ENCODE measurements at places on chromosomes 12 and 14.

DNA sequence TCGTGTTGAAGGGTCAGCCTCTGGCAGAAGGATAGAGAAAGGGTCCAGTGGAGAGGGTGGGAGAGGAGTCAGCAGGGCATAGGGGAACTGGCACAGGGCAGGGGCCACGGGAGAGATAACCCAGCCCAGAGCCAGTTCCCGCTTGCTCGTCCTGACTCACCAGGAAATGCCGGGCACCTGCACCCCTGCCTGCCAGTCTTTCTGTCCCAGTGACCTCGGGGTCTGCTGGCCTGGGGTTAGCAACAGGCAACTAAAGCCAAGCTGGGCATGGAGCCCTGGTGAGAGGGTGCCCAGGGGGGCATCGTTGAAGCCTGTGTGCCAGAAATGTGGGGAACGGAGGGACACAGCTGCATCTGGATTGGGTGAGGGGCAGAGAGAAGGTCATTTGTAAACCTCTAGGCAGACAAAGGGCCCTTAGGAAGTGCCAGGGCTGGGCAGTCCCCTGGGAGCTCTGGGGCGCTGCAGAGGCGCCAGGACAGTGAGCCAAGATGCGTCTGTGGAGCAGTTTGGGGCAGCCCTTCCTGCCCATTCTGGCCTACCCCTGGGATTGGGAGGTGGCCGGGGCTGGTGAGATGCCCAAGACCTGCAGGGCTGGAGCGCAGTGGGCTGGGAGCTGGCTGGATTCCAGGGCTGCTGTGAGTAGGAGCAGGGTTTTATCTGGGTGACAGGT lies 5.5 kb downstream of the TNFAIP2 start:
- no peak for DNase-seq

DNA sequence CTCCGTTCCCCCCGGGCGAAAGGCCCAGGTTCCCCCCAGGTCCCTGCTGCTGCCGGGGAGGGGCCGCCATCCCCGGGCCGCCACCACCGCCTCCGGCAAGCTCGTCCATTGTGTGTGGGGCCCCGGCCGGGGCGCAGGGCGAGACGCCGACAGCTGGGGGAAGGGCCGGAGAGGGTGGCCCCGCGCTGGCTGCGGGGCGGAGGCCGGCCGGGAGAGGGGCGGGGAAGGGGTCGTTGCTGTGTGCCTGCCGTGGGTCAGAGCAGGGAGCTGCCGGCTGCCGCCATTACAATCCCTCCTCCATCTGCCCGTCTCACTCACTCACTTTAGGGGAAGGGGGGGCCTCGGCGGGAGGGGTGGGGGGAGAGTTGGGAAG lies at the start of gene STRN3:
Gene STRN3 (minus strand): TSS at position 303 of the 373 bp plus-strand sequence. CDS start 194 bp downstream, at position 109.
- DNase-seq = no peak

GRCh38 chr12:111285200-111285599 lies 83.7 kb downstream of the PHETA1 start:
- DNase-seq = no peak

DNA sequence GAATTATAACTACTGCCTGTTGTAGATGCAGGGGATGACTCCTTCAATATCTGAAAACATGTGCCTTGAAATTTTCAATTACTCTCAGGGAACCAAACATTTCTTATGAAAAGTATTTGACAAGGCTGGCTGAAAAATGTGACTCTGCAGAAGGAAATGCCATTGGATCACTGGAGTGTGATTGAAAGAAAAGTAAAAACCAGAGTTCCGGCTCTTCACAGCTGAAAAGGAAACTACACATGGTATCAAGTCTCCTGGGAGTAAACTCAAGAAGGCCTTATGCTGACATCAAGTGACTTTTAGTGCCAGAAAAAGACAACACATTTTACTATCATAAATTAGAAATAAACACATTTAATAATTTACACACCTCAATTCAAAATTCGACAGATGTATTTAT lies 693.0 kb downstream of the LRFN5 start:
- DNase-seq = peak; percentile 4

- no peak for DNase-seq
Measured at GRCh38 chr12:4448371-4448940, 2.8 kb upstream of the FGF6 start.

Measured in fibroblast of skin of right biceps (primary cell).